GM23248 (cell line): ENCODE measurements at places on chromosomes 4 and X. TPM values are rescaled to one million over a fixed set of nuclear protein-coding genes. Genes with fewer than 3 reads are reported as not detected.

DNA sequence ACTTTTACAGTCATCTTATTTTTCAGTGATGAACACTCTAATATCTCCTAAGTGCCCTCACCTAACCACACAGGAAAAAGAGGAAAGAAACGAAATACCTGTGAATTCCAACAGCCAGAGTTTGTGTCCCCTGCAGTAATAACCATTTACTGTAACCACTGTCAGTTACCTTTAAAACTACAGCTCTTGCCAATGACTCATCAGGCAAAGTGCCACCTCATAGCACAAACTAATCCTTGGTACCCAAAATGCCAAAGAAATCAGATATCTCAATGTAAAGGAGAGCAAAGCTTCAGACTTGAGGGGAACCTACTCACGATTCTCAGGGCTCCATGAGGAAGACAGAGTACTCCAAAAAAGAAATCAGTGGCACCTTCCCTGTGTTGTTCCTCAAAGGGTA lies 146.5 kb downstream of the NDST3 start:
- DNase-seq, result peak; percentile 47
- peaks cover 26% of the 10 kb centered on the region for H3K4me1 ChIP-seq
- no peaks in the 10 kb centered on the region for H3K36me3 ChIP-seq
- H3K4me3 ChIP-seq, result no peak overlapping the region
- no peak overlapping the region for H3K27ac ChIP-seq
- H3K27me3 ChIP-seq, result no peaks in the 10 kb centered on the region

- no peaks in the 10 kb centered on the region for H3K27me3 ChIP-seq
- no peaks in the 10 kb centered on the region for H3K4me1 ChIP-seq
- H3K27ac ChIP-seq, result no peak overlapping the region
- no peak overlapping the region for H3K4me3 ChIP-seq
Measured at GRCh38 chr4:179145746-179146525, 1703.7 kb upstream of the AGA start.

DNA sequence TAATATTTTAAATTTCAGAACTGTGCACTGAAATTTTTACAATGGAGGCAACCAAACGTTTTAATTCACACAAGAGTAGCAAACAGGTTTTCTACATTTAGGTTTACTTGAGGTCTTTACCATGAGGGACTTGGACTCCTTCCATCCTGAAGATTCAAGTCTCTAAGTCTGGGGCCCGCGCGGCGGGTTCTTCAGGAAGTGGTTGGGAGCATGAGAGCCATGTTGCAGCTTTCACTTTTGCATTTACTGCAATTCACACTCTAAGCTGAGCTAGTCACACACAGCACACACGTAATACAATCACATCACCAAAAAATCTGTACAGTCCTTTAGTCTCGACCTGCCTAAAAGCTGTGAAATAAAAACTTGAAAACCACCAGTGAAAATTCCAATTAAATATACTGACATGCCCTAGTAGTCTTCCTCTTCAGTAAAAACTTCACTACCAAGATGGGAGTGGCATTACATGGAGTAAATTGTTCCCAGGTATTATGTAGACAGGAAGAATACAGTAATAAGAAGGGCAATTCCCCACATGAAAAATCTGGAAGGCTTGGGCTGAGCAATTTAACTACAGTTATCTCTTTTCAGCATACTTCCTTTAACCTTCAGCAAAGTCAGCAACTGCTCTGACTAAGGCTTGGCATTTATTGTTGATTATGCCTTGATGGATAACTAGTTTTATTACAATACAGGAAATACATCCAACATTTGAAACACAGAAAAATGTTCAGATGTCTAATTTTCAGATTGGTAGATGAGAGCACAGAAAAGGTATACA lies 571.1 kb upstream of the DIPK2B start:
- H3K4me3 ChIP-seq, result peak overlapping the region; percentile 90
- H3K4me1 ChIP-seq, result peaks cover 41% of the 10 kb centered on the region
- no peaks in the 10 kb centered on the region for H3K27me3 ChIP-seq
- H3K27ac ChIP-seq, result peak overlapping the region; percentile 97
- peak; percentile 83 for DNase-seq

CLRN2 gene
- polyA plus RNA-seq, result not detected in 2 replicates

SPARCL1 gene
- not detected in 2 replicates for polyA plus RNA-seq

USP17L17 gene
- polyA plus RNA-seq, result not detected in 2 replicates
